ENCODE measurements at places on chromosomes 4 and X.

DNA sequence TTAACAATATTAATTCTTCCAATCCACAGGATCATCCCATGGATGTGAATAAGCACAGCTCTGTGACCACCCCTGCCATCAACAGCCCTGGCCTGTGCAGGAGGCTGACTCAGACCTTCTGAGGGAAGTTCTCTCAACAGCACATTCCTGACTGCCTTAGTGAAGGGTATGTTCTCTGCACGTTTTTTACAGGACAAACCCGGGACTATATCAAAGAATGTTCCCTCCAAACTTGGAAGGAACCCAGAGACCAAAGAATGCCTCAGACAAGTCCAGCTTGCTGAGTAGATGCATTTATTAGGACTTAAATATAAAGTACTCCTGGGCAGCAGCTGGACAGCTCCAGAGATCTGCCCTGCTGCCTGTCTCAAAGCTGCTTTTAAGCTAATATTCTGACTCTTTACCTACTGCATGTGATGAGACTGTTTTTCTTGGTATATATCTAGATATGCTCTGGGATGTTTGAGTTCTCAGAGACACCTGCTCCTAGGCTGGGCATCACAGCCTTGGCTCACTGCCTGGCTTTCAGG, 1127.8 kb upstream of the PRKX start:
- no peak for DNase-seq

DNA sequence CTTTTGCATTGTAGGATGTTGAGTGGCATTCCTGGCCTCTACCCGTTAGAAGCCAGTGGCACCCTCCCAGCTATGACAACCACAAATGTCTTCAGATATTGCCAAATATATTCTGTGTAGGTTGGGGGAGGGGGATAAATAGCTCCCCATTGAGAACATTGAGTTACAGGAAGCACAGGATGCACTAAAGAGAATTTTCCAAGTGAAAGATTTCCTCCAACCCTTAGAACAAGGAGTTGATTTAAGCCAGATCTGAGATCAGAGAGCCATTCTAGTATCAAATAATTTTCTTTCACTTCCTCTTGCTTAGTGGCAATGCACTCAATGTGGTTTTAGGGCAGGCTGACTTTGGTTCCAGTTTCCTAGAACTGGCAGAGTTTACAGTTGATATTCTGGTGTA, 436.6 kb downstream of the C4orf33 start:
- no peak for DNase-seq

- DNase-seq = no peak
Observed at GRCh38 chr4:31714238-31714637, 994.1 kb downstream of the PCDH7 start.

DNA sequence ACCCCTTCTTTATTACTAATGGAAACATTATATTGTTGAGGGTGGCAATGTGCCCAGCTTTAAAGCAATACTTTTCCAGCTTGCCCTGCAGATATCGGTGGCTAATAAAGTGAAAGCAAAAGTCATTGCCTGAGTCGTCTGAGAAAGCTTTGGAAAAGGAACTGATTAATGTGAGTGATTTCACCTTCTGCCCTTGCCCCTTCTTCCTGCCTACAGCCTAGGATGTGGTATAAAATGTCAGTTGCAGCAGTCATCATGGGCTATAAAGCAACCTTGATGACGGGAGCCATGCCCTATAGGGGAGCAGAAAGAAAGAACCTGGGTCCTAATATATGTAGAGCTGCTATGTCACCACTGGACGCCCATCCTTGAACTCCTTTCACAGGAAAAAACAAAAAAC, 132.4 kb upstream of the USP9X start:
- DNase-seq = no peak

DNA sequence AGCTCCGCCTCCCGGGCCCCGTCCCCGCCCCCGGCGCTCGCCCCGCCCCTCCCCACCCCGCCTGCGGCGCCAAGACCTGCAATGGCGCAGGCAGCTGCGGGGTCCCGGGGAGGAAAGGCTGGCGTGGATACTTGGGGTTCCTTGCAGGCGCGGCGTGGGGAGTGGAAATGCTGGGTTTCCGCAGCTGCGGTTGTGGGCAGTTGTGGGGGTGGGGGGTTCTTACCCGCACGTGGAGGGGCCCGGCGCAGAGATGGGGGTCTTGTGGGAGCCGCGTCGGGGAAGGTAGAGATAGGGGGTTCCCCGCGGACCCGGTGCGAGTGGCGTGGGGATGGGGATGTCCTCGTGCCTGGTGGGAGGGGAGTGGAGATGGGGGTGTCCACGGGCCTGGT, 680 bp upstream of the ASMTL start:
- DNase-seq = no peak

DNA sequence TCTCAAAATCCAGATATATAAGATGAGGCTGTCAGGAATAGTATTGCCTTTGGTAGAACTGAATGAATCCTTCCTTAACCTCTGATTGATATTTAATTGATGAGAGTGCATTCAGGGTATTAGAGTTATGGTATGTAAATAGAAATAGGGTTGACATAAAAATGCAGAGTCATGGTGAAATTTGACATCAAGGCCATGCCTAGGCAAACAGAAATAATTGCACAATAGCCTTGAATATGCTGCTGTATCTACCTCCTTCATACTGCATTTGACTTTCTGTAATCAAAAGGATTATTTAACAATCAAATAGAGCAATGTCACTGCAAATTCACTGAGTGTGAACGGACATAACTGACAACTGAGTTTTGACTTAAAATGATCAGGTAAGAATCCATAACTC, 1316.3 kb downstream of the STIM2 start:
- no peak for DNase-seq

- DNase-seq = no peak
Observed at GRCh38 chrX:119398587-119398973, 556 bp upstream of the SLC25A43 start.

DNA sequence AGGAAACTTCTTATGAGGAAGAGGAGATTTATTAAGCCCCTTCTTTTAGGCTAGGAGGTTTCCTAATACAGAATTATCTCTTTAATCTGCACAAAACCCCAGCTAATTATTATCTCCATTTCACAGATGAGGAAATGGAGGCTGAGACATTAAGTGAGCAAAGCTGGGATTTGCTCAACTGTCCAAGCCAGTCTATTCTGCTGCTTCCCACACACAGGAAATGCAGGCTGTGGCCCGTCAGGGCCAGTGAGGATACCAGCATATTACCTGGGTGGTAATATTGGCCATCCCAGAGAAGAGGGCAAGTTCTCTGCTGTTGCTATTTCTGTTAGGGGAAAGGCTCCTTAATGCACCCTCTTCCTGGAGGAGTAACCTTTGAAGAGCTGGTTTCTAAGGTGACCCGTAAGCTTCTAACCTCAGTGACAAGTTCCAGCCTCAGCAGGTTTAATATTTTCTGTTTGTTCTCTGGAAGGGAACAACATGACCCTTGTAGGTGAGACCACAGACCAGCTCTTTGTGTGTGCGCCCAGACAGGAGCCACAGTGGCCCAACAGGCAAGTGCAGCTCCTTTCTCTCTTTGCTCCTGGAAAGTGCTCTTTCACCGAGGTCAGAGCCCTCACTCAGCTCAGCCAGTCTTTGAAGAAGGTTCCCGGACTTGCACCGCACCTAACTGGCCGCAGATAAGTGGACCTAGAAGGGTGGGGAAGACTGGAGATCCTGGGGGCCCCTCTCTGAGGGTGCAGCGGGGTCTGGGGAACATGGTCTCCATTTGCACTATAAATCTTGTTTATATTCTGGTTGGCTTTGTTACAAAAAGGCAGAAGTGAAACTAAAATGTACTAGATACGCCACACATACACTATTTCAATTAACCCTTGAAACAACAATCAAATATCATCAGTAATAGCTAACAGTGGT, 35.5 kb downstream of the TBC1D9 start:
- no peak for DNase-seq

DNA sequence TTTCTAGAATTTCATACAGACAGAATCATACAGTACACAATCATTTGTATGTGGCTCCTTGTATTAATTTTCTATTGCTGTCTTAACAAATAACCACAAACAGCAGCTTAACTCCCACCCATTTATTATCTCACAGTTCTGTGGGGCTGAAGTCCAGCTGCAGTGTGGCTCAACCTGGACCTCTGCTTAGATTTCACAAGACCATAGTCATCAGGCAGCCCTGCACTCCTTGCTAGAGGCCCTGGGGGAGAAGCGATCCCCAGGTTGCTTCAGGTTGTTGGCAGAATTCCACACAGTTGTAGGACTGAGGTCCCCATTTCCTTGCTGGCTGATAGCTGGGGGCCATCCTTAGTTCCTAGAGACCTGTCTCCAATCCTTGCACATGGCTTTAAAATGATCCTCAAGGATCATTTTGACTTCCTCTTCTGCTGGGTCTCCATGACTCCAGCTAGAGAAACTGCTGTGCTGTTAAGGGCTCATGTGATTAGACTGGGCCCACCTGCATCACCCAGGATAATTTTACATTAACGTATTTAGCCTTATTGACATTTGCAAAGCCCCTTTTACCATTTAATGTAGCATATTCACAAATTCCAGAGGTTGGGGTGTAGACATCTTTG, 60.9 kb upstream of the SMAD1 start:
- DNase-seq = no peak
